ENCODE measurements at places on chromosomes 1 and 21.

DNA sequence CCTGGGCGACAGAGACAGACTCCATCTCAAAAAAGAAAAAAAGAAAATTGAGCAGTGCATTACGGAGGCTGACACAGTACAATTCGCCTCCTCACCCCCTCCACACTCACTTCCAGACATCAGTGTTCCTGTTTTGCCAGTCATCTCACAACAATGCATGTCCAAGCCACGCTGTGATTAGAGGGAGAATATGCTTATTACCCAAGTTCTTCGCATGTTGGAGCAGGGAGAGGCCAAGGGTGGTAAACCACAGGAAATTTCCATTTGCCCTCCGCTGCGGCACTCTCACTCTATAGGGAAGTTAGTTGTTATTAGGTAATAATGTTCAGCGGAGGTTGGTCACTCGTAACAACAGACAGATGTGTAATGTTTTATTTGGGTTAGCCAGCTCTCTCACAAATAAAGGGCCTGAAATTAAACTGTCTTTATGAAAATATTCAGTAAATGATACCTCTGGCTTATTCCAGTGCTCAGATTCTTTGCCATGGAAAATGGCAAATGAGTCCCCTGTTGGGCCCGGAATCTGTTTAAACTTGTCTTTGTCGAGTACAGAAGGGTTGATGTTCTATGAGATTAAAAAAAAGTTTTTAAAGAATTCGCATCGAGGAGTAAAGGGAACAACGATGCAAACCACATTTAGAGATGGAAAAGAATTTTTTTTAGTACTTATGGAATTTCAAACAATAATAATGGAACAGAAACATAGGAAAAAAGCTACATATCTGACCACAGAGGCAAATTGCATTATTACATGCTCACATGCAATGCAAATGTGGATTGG lies 33.1 kb downstream of the KCNJ15 start:
- DNase-seq = peak; percentile 99

- DNase-seq = no peak
Observed at GRCh38 chr1:87549738-87550137, 221.1 kb downstream of the LMO4 start.

GRCh38 chr1:227728892-227729143 lies 6.3 kb downstream of the JMJD4 start:
- no peak for DNase-seq

- peak; percentile 86 for DNase-seq
Observed at GRCh38 chr21:42063571-42064521, 7.3 kb upstream of the UMODL1 start.

DNA sequence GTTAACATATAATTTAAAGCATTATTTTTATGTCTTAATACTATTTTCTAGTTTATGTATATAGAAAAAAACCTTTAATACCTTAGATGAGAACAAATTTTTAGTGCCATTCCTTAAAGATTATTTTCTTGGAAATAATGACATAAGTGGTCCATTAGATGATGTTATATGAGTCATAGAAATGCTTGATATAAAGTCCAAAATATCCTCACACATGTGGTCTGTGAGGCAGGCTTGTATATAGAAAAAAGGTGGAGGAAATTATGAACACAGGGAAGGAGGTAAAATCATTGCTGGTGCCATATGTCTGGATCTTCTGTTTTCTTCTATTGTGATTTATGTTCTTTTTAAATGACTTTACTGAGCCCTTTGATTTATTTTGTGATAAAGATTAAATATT lies 79.3 kb downstream of the MAP3K7CL start:
- no peak for DNase-seq

GRCh38 chr21:45982092-45982757 lies 655 bp downstream of the COL6A1 start:
- no peak for DNase-seq

- DNase-seq = peak; percentile 61
Observed at GRCh38 chr21:26967062-26967913, at the start of gene ADAMTS5. TSS of gene ADAMTS5 (minus strand) at chr21:26967088. CDS start at chr21:26966391, 697 bp downstream.

DNA sequence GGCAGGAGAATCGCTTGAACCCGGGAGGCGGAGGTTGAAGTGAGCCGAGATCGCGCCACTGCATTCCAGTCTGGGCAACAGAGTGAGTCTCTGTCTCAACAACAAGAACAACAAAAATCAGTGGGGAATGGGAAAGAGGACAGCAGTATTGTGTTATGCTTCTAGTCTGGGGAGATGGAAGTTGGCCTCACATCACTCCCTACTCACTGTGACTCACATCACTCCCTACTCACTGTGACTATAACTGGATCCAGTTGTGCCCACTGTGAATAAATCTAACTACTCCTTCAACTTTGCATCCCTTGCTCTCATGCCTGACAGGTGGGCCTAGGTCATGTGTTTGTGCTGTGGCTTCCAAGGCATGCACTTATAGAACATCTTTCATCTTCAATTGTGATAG lies 285.4 kb upstream of the USP24 start:
- DNase-seq = no peak

GRCh38 chr1:58755468-58755872 lies 28.4 kb downstream of the JUN start:
- DNase-seq = peak; percentile 98

DNA sequence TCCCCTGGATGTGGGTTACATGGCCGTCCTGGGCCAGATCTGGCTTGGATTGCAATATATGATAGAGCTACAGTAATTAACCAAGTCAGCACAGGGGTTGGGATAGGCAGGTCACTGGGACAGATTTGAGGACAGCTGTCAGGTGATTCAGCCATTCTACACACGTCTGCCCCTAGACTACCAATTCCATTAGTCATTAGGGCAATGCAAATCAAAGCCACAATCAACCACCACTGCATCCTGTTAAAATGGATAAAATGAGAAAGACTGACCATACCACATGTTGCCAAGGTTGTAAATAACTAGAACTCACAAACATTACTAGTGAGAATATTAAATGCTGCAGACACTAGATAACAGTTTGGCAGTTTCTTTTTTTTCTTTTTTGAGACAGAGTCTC lies 16.0 kb downstream of the C21orf58 start:
- DNase-seq = peak; percentile 66

DNA sequence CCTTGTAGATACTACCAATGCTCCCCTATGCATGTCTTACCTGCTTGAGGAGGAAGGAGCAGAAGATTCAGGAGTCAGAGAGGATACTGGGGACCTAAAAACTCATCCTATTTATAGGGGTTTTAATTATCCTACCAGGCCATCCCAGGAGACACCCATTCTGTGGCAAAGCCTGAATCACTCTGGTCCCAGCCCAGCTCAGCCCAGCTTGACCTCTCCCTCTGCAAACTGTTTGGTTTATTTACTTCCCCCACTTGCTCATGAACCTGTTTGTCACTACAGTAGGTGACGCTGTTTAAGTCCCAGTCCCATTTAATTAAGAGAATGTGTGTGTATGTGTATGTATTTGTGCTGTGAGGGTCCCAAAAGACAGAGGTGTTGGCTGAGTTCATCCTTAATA lies at the start of gene RPTN:
Gene RPTN (minus strand): TSS at position 85 of the 400 bp plus-strand sequence. CDS start 1,339 bp downstream, outside the sequence.
- no peak for DNase-seq

DNA sequence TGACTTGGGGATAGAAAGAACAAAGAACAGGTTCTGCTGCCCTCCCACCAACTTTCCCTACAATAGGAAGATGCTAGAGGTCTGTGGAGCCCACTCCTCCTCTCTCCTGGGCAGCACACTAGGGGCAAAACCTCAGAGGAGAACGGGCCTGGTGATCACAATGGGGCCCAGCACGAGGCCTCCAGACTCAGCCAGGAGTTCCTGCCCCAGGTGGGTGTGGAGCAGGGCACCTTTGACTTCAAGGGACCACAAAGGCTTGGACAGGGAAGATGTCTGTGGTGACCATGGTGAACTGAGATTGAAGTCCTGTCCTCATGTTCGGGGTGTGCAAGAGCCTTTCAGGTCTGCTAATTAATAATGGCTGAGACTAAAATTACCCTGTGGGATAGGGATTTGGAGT lies 88.8 kb downstream of the LAMC2 start:
- no peak for DNase-seq

GRCh38 chr1:161098210-161099068 lies at the start of gene KLHDC9:
TSS of gene KLHDC9 (plus strand) at chr1:161098361. CDS start at chr1:161098536, 175 bp downstream.
- DNase-seq = peak; percentile 68

DNA sequence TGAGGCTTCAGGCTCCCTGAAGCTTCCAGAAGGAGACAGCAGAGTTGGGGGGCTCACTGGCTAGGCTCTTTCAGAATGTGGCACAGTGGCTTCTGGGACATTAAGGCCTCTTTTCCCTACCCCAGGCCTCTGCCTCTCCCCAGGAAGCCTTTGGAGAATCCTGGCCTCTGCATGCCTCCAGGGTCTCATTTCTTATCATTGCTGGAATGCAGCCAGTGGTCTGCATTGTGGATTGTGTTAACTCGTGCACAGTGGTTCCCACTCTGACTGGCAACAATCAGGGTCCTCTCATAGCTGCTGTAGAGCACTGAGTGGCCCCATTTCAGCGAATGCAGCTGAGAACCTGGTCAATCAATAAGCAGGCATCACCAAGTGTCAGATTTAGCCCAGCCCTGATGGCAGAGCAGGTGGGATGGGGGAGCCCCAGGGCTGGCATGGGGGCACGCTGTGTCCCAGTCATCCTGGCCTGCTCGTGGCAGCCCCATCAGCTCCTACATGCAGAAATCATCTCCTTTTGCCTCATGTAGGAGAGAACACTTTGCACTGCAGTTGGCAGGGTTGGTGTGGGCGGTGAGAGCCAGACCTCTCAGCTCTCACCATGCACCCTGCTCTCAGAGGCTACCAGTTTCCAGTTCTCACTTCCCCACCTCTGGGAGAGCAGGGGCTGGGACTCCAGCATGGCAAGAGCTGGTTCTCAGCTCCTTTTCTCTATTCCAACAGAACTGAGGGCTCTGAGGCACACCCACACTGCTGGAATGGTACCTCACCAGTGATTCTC lies 13.4 kb downstream of the ADORA1 start:
- no peak for DNase-seq

DNA sequence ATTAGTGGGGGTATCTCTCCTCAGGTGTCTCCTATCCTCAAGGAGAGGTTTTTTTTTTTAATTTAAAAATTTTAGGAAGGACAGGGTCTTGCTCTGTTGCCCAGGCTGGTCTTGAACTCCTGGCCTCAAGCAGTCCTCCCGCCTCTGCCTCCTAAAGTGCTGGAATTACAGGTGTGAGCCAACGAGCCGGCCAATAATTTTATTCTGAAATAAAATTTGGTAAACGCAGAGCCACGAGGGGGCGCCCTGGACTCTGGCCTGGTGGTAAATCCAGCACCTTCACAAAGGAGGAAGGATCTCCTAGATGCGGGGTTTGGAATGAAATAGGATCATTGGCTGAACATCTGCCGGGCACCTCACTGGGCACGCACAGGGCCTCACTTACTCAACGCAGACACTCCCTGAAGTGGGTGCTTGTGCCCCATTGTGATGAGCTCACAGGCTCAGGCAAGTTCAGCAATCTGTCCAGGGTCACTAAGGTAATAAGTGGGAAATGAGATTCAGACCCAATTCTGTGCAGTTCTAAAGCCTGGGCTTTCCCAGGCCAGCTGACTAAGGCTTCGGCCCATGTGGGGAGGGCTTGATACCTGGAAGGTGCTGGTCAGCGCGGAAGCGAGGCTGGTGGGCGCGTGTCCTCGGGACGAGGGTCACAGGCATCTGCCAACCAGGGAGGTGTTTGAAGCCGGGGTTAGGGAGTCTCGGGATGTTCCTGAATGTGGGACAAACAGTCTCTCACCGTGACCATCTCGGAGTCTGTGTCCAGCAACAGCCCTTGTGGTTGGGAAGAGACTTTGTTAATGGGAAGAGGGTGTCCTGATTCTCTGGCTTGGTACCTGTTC lies 32.7 kb upstream of the ETV3 start:
- peak; percentile 58 for DNase-seq

DNA sequence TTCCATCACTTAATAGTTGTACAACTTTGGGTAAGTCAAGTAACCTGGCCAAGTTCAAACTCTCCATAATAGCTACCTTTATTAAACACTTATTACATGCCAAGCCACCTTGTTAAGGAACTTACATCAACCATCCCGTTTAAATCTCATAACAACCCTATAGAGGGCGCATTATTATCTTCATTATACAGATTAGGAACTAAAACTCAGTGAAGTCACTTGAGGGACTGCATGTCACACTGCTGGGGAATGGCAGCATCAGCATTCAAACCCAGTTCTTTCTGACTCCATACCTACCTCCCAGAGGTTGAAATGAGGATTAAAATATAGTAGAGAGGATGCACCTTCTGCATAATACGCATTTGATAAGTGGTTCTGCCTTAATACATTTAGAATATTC lies 47.1 kb upstream of the PLA2G2C start:
- peak; percentile 32 for DNase-seq

- no peak for DNase-seq
Observed at GRCh38 chr1:15264769-15265168, 17.7 kb downstream of the FHAD1 start.
